HFFc6 (cell line): ENCODE measurements at places on chromosomes 1 and 21.
A peak's percentile ranks its signal among the peaks of the same experiment; 100 is the strongest.

DNA sequence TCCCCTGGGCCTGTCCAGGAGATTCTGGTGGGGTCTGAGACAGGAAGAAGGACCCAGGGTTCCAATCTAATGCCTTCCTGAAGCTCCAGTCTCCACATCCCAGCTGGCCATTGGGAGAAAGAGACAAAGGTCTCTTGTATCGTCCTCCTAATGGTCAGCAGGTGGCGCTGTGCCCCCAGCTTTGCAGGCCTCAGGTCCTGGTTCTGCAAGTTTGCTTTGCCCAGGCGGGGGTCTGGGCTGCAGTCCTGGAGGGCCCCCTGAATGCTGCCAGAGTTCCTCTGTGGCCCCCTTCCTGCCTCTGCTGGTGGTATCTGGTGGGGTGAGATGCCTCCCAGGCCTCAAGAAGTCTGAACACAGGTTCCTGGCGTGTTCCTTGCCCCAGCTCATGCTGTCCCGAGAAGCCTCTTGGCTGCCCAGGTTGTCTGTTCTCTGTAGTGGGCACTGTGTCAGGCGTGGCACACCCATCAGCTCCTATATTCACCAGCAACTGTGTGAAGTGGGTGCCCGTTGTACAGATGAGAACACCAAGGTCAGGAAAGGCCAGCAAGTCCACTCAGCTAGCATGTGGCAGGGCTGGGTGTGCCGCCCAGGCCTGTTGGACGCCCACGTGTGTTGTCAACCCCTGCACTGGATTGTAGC is 33.8 kb upstream of the CSF3R start:
- peak; percentile 24 for DNase-seq

DNA sequence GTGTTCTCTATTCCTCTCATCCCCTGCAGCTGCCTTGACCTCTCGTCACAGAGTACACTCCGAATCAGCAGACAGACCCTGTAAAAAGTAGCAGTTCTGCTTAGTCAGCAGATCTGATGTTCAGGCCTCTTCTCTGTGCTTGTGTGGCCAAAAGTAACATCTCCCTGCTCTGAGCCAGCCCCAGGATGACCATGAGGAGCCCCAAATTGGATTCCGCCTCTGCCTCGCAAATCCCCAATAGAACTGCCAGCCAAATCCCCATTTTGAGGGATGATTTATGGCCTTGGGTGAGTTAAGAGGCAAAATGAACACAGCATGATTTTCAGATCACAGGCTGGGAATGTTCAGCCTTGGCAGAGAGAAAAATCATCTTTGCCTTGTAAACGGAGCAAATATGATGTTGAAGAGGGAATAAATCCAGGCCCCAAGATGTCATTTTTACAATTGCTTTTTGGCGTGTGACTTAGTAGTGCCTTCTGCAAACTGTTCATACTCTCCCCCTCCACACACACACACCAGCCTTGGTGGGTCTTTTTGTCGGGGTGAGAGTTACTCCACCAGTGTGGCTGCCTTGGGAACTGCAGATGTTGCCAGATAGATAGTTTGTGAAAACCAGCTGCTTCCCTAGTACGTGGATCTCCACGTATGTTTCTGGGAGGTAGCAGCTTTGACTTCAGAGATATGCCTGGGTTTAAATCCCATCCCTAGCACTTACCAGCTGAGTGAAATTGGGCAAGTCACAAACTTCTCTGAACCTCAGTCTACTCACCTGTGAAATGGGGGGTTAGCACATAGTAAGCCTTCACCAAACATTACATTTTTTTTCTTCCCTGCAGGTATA is 77.8 kb downstream of the MAN1C1 start:
- DNase-seq = peak; percentile 59

- DNase-seq = no peak
Observed at GRCh38 chr1:186799689-186800054, 29.1 kb upstream of the PLA2G4A start.

GRCh38 chr1:161013488-161014230 is 7.3 kb downstream of the F11R start:
- no peak for DNase-seq

DNA sequence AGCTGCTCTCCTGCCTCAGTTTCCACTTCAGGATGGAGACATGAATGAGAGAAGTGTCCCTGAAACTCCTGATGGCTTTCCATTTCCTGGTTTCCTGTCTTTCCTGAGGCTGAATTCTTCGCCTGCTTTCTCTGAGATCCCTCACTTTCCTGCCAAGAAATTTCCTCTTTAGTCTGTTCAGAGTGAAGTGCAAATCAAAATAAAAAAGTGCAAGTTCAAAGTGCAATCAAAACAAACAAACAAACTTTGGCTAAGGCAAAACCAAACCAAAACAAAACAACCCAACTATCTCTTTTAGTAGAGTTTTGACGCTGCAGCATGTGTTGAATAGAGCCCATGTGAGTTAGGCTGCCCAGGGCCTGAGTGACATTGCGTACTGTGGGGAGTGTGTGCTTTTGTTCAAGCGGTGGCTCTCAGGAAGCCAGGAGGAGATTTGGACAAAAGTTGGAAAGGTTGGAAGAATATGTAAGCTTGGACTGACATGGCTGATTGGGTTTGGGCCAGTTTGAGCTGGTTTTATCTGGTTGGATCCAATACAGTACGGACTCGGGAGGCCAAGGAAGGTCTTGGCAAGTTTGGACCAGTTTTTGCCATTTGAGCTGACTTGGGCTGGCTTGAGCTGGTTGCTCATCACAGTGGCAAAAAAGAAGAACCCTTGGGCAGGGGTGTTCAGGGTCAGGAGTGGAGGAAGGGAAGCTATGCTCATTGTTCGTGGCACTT is 61.1 kb upstream of the TINAGL1 start:
- no peak for DNase-seq

DNA sequence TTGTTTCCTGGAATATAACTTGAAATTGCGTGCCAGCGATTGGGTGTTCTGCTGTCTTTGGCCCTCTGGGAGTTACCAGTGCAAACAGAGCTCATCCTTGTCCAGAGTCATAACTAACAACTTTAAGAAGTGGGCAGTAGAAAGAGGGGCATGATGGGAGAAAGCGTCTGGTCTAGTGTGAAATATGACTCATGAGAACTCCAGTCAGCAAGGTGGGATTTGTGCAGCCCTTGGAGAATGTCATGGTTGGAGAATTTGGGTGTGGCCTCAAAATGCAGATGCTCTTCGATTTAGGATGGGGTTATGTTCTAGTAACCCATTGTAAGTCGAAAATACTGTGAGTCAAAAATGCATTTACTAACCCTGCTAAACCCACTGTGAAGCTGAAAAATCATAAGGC is 12.9 kb downstream of the ATP1B1 start:
- DNase-seq = peak; percentile 67

DNA sequence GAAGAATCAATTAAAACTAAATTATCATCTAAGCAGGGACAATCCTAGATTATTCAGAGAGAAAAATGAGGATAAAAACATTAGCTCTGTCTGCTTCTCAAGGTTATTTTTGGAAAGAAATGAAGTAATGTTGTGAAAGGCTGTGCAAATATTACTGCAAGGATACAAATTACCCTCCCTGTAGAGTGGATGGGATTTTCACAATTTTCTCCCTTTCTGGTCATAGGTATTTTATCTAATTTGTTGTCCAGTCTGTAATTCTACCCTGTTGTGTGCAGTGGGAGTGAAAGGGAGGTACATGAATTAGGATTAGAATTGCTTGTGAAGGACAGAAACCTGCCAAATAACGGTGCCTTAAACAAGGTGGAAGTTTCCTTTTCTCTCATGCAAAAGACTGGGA is 54.7 kb downstream of the MAP3K7CL start:
- no peak for DNase-seq

GRCh38 chr1:70909262-70909822 is 138.3 kb downstream of the PTGER3 start:
- no peak for DNase-seq

GRCh38 chr1:214379236-214379970 is 98.4 kb downstream of the SMYD2 start:
- DNase-seq = no peak

- DNase-seq = no peak
Observed at GRCh38 chr1:166165661-166166328, 1.0 kb downstream of the FAM78B start.

DNA sequence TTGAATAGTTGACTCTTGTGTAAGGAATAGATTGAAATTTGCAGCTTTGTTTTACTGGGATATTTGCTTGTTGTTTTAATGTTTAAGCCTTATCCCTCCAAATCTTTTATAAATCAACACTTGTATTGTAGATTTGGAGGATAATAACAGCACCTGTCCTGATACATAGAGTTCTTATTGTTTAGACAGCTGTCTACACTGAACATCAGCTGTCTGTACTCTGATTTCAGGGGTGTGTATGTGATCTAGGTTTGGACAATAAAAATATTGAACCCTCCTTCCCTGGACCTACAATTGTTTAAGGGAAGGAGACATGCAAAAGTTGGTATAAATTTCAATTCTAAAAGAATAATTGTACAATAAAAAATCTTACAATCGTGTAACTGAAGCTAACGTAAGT is 48.3 kb upstream of the DPH5 start:
- no peak for DNase-seq

GRCh38 chr1:31617916-31618746 is 642 bp downstream of the HCRTR1 start:
- DNase-seq = no peak

DNA sequence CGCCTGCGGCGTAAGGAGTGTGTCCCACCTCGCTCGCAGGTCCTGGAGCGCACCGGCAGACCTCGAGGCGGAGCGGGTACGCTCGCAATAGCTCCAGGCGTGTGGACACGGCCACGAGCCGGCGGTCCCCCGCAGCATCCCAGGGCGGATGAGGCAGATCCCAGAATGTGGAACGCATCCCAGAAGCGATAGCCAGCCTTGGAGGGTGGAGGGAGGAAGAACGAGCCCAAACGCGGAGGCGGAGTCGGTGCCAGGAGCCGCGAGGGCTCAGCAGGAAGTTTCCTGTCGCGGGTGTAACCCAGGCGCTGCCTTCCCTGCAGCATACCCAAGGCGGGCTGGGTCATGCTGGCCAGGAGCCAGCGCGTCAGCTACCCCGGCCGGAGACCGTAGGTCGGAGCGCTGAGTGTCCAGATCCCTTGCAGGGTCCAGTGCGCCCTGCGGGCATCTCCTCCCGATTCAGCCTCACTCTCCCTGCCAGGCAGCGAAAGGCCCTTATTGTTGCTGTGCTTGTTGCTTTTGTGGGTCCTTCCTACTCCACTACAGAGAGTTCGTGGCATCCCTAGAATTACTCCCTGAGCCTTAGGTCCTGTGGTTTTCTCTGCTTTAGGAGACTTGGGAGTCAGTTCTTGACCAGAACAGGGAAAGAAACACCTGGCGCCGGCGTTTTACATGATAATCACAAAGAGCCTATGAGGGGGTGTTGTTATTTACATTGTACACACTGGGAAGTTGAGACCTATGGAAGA is 27.7 kb downstream of the STYXL2 start:
- no peak for DNase-seq

DNA sequence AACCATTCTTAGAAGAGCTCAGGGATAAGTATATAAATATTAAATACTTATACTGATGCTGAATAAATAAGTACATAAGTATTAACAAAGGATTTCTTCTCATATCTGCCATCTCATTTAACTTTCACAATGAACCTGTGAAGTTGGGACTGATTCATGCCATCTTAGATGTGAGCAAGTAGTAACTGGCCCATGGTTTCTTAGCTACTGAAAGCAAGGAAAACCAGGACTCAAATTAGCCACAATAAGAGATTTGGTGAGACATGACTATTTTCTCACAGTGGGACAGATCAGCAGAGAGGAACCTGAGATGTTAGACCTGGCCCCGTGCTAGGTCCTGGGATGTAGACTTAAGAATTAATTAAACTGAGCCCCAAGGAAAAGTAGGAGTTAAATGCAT is 8.2 kb upstream of the RAB3B start:
- DNase-seq = no peak

- no peak for DNase-seq
Observed at GRCh38 chr1:69121723-69122122, 446.0 kb upstream of the LRRC7 start.

GRCh38 chr1:243851765-243852164 is 1.7 kb upstream of the AKT3 start:
- no peak for DNase-seq

DNA sequence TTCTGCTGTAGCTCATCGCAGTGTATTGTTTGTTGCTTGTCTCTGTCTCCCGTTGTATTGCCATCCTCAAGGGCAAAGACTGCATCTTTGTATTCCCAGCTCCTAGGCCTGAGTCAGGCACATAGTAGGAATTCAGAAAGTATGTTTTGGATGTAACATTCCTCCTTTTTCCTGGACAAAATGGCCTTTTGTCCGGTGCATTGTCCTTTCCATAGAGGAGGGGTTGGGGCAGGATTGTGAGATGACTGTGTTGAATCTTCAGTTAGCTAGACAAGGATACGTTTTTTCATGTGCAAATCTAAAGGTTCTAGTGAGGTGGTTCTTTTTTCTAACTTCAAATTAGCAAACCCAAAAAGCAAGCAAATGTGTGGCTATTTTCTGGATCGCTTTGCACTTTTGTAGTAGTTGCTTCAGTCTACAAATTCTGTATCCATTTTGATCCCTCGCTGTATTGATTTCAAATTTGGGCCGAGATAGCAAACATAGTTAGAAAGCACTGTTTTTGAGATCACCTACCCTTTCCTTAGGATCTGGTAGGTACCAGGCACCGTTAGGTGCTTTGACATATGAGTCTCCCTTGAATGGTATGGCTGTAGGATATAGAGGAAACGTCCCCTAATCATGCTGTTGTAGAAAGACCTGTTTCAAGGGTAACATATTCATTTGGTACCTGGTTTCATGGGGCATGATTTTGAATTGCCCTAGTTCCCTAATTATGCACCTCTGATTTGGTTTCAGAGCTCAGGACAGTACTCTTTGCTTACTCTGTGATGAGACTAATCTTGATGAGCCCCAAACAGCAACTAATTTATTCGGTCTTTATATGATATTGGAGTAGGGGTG is 1.2 kb downstream of the PPP1R8 start:
- DNase-seq = no peak

DNA sequence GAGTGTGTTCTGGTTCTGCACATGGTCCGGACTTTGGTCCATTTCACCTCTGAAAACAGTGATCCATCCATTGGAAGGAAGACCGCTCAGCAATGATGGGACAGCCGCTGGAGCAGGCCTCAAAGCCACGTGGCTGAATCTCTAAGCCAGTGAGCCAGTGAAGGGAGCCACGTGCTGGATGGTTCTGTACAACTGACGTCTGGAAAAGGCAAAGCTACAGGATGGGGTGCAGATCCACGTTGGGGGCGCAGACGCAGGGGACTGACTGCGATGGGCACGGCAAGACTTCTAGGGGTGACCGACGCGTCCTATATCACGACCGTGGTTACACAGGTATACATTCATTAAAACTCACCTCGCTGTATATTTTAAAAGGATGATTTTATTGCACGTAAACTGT is 10.2 kb upstream of the ARHGEF16 start:
- DNase-seq = no peak

DNA sequence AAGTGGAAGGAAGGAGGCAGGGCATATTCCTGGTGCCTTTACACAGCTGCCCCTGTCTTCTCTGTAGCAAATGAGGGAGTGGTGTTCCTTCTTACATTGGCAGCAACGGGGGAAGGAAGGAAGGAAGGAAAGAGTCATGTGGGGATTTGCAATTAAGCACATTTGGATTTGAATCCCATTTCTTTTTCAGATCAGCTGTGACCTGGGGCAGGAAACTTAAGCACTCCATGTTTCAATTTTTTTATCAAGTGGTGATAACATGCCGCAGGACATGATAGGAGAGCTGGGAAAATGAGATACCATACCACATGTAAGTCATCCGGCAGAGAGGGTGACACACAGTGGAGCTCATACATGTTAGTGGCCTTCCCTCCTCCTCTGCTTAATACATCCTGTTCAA is 186.8 kb downstream of the APP start:
- no peak for DNase-seq
